ENCODE measurements at places on chromosomes 7 and 10.

DNA sequence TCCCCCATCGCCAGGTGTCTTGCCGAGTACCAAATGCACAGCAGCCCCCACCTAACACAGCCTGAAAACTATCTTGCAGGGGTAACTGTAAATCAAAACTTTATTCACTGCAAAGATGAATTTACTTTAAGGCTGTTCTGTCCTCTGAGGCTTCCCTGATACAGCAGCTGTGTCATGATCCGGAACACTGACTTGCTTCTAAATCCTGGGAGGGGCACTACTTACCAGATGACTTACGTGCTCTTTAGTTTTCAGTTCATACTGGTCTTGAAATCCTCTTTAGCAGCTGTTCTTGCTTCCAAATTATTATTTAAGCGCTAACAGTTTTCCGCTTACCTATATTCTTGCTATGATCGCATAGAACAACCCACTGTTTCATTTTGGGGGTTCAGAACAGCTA, 4.9 kb downstream of the DYNC1I1 start:
- H3K4me1 ChIP-seq = no peaks in the 10 kb centered on the region
- H3K27ac ChIP-seq = no peak overlapping the region
- H3K4me3 ChIP-seq = no peak overlapping the region
- no peaks in the 10 kb centered on the region for H3K27me3 ChIP-seq

GRCh38 chr7:111049971-111050680, 40.8 kb upstream of the LRRN3 start:
- no peaks in the 10 kb centered on the region for H3K36me3 ChIP-seq
- H3K27me3 ChIP-seq = no peaks in the 10 kb centered on the region
- no peak for DNase-seq

DNA sequence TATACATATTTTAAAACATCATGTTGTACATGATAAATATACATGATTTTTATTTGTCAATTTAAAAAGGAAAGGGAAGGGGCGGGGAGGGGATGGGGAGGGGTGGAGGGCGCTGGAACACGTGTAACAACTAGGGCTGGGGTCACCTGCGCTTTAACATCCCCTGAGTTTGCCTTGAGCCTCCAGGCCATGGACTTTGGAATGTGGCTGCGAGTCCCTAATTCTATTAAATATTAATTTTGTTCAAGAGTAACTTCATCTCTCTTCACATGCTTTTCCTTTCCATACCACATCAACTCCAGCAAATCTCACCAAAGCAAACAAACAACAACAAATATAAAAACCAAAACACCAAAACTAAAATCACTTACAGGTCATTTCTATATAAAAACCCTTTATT, 10.6 kb downstream of the IFIT5 start:
- no peak overlapping the region for H3K27ac ChIP-seq
- H3K36me3 ChIP-seq = no peaks in the 10 kb centered on the region
- DNase-seq = no peak
- H3K27me3 ChIP-seq = no peaks in the 10 kb centered on the region
- peaks cover 7% of the 10 kb centered on the region for H3K4me1 ChIP-seq

DNA sequence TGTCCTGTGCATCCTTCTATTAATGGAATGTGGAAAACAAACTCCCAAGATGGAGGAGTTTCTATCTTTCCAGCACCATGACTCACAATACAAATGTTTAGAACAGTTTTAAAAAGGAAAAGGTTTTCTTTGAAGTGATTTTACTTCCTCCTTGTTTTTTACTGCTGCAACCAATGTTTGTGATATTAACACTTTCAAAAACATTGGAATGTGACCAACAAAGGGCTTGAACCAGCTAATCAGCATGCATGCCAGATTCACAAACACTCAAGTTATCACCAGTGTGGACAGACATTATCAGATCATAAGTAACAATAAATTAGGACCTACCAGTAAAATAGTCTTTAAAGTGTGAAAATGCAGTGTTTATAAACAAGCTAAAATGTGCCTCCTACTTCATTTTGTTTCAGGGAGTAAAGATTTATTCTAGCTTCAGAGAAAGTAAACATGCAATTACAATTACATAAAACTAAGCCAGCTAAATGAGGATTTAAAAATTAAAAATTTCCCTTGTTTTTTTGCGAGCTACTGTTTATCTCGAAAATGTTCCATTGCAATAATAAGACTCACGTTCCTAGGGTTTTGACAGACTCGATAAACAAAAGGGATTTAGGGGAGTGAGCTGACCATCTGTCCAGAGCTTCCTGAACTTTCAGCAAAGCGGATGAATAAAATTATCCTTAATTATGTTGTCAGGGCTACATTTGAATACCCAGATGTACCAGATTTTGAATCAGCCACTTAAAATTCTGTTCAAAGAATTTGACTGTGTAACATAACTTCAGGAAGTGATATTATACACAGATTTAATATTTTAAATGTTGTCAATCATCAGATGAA, 29.8 kb downstream of the CPVL start:
- H3K4me3 ChIP-seq = no peak overlapping the region
- H3K4me1 ChIP-seq = peaks cover under 1% of the 10 kb centered on the region
- H3K27ac ChIP-seq = no peak overlapping the region
- no peaks in the 10 kb centered on the region for H3K36me3 ChIP-seq
- DNase-seq = no peak

- H3K4me3 ChIP-seq = peak overlapping the region; percentile 85
- H3K4me1 ChIP-seq = peaks cover 43% of the 10 kb centered on the region
- H3K27me3 ChIP-seq = no peaks in the 10 kb centered on the region
- no peaks in the 10 kb centered on the region for H3K36me3 ChIP-seq
Measured at GRCh38 chr7:35695473-35695850, 527 bp upstream of the HERPUD2 start.

- H3K4me1 ChIP-seq = no peaks in the 10 kb centered on the region
- no peak overlapping the region for H3K27ac ChIP-seq
- H3K36me3 ChIP-seq = no peaks in the 10 kb centered on the region
- H3K4me3 ChIP-seq = no peak overlapping the region
- DNase-seq = no peak
Measured at GRCh38 chr7:76225379-76225778, 23.7 kb downstream of the SRRM3 start.

Measured in gastrocnemius medialis (tissue), 4 donors.